NCI-H1694 (cell line): ENCODE measurements at places on chromosomes 2 and 18.

GRCh38 chr2:142320067-142320466, 189.3 kb upstream of the LRP1B start:
- no peak for DNase-seq

DNA sequence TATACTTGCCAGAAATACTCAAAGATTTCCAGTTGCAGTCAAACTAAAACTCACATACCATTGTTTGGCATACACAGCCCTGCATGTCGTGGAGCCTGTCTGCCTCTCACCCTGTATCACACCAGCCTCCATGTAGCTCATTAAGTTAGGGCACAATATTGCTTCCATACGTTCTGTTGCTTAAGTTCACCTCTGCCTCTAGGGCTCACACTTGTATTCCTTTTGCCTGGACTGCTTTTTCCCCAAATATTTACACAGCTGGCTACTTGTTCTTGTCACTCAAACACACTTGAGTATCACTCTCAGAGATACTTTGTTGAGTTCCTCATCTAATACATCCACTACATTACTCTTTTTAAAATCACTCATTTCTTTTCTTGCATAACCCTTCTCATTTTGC, 83.1 kb downstream of the PTH2R start:
- DNase-seq, result no peak

DNA sequence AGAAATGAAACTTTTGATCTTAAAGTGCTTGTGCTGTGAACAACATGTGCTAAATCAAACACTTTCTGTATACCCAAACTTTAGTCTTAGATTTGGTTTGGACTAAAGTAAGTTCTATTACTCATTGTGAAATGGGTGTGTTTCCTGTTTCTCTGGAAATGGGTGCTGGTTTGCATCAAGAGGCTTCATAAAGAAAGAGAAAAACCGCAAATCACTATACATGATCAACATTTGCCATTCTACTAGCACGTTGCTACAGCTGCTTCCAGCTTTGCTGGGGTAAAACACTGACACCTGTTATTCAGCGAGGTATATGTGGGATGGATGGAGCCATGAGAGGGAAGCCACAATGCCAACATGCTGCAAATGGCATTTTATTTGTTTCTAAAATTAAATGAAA, 547.0 kb upstream of the ACVR2A start:
- no peak for DNase-seq

DNA sequence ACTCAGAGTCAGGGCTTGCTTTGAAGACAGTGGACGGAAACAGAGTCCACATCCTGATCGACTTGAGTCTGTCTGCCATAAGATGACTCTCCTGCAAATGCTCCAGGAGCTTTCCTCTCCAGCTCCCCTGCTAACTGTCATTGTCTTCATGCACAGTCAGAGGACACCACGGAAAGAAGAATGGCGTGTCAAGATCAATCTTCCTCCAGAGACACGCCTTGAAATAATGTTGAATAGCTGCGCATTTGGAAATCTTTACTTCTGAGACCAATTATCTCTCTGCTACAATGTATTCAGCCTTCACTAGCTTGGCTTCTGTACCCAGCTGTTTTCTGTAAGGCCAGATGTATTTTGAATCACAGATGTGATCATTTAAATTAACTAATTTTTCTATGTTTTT, 457.2 kb downstream of the CDH2 start:
- no peak for DNase-seq

- no peak for DNase-seq
Observed at GRCh38 chr2:33494155-33494779, 17.8 kb downstream of the RASGRP3 start.

GRCh38 chr2:216877085-216877484, 17.2 kb upstream of the TNP1 start:
- DNase-seq, result no peak

DNA sequence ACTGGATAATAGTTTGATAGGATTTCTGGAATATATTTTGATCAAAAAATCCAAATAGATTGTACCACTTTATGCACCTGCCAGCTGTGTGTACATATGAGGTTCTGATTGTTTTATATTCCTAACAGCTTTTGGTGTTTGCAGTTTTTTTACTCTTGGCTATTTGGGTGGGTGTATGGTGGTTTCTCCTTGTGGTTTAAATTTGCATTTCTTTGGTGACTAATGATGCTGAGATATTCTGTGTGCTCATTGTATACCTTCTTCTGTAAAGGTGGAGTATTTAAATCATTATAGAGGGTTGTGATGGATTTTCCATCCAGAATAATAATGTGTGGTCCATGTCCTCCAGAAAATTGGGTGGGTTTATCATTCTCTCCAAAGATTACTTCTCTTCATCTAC, 372.9 kb downstream of the THSD7B start:
- no peak for DNase-seq

DNA sequence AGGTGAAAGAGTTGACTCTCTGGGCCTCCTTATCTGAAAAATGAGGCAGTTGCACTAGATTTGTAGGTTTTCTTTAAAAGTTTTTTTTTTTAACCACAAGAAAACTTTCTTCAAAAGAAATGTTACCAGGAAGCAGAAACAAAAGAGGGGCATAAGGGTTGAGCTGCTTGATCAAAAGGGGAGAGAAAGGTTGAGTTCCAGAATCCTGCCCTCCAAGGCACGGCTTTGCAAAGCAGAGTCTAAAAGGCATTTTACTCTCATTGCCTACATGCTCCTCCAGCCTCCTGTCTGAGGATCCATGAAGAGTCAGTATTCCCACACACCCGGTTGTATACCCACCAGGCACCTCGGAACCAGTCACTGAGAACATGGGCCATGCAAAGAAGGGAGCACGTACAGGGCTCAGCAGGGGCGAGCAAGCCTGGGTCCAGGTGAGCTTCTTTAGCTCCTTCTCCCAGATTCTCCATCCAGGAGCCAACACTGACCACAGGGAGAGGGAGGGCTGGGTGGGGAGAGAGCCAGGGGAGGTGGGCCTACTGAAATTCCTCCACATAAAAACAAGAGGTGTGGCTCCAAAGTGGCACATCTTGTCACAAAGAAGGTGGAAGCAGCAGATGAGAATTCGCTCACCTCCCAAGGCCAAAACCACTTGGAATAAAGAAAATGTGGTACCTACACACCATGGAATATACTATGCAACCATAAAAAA, 116.0 kb upstream of the EPC2 start:
- DNase-seq, result no peak

- no peak for DNase-seq
Observed at GRCh38 chr2:9030841-9031240, 27.4 kb upstream of the MBOAT2 start.

DNA sequence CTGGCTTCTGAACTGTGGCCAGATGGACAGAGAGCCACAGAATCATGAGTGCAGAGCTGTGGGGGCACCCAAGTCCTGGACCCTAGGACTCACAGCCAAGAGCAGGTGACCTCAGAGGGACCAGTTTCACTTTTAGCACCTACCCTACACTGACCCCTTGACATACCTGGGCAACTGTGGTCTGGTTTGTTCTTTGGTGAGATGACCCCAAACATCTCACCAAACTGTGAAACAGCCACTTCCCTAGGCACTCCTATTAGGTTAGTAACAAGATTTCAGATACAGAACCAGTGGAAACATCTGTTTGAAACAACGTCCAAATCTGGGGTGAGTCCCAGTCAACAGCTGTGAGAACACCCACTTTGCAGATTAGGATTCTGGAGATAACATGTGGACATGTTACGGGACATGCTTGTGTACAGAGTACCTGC, 1.9 kb upstream of the ZFP36L2 start:
- DNase-seq, result no peak

DNA sequence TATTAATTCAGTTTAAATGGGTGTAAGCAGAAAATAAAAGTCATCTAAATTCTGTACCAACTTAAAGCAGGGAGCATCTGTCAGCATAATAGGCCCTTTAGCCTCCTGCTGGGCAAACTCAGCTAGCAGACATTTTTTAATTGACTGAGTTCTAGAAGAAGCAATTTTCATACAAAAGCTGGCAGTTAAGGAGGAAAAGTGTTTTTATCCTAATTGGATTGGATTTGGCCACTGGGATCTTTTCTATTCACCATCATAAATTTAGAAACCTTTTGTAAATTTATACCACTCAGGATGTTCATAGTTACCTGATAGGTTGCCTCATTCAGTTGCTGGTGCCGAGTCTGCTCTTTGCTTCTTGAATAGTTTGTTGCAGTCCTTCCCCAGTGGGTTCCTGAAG, 262.7 kb upstream of the FSIP2 start:
- DNase-seq, result no peak

- DNase-seq, result no peak
Observed at GRCh38 chr18:76518123-76518859, 23.2 kb upstream of the ZNF516 start.

GRCh38 chr18:56019156-56019555, 431.2 kb upstream of the TCF4 start:
- no peak for DNase-seq

DNA sequence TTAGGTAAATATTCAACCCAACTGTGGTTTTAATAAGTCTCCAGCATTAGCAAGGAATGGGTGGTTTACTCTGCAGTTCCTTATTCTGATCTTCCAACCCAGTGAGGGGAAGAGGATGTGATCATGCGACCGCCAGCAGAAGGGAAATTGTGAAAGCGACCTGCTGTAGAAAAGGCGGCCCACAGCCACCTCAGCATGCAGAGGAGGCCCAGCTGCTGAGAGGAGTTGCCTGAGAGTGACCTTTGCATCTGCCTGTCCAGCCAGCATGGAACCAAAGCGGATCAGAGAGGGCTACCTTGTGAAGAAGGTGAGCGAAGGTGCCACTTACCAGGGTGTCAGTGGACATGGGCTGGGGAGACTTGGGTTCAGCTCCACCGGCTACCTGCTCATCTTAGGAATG, at the start of gene PLEK:
Gene PLEK (plus strand): TSS at position 196 of the 400 bp plus-strand sequence. CDS start 70 bp downstream, at position 266.
- DNase-seq, result no peak

GRCh38 chr2:45567288-45567963, 43.6 kb downstream of the SRBD1 start:
- no peak for DNase-seq

DNA sequence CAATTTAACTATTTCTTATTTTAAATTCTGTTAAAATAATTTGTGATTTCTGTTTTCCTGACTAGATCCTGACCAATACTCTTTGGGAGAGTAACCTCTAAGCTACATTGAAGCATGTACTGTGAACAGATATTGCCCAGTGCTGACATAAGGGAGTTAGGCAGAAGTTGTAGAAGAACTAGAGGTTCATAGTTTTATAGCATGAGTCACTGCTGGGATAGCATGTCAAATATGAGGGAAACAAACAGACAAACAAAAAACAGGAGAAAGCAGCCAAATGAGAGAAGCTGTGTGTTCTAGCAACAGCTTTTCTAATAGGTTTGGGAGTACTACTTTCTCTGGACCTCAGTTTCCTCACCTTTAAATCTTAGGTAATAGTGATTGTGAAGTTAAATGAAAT, 72.4 kb downstream of the CERS6 start:
- DNase-seq, result no peak

DNA sequence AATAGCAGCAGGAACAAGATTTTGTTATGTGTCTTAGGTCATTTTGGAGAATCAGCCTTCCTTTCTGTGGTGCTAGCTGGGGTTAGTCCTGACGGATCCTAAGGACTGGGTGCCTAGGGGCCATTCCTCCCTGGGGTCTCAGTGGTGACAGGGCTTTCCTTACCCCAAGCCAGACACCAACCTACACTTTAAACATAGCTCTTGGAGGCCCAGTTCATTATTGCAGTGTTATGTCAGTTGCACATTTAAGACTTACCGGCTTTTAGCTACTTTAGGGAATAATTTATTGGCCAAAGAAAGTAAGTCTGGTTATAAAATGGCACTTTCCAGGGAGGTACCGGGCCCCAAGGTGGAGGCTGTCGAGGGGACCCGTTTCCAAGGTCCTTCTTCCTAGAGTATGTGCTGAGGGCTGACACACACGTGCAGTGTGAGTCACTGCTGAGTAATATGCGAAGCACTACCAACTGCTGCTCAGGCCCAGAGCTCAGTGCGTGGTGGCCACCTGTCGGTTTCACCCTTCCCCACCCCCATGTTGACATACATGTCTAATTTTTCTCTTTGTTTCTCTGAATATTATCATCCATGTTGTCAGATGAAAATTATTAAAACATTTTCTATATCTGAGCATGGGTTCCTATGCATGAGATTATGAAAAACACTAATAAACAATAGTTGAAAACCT, 37.0 kb upstream of the GRHL1 start:
- no peak for DNase-seq
